ENCODE measurements at places on chromosomes 1 and 21.

- DNase-seq = no peak
These were observed 492.3 kb upstream of the PRMT6 start for GRCh38 chr1:106564192-106564591.

- DNase-seq = no peak
These were observed 3.2 kb downstream of the MTHFR start for GRCh38 chr1:11802616-11802972.

DNA sequence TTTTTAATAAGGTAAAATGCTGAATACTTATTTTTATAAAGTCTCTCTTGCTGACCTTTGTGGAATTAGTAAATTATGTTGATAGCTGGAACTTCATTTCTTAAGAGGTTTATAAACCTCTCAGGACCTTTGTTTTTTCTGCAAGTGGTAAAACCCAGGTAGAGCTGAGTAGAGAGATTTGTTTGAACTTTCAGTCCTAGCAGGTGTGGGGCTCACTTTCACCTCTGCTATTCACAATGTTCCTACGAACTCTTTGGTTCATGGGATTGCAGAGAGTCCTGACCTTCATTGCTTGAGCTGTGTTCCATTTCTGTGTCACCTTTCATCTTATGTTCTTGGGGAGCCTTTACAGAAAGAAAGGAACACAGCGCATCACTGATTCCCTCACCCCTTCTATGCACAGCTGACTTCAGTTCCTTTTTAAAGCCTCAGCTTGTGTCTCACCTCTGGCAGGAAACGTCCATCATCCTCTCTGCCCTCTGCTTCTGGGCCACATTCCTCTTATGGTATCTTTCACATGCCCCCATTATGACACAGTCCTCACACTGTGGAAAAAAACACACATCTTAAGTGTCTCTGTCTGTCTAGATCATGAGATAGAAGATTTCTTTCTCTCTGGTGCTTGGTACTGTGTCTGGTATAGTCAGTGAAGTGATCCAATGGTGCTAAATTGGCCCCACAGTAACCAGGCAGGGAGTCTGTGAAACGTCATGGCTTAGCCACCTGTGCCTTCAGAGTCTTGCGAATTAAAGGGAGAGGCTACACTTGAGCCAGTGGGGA is 262.5 kb upstream of the B3GALT2 start:
- DNase-seq = no peak

DNA sequence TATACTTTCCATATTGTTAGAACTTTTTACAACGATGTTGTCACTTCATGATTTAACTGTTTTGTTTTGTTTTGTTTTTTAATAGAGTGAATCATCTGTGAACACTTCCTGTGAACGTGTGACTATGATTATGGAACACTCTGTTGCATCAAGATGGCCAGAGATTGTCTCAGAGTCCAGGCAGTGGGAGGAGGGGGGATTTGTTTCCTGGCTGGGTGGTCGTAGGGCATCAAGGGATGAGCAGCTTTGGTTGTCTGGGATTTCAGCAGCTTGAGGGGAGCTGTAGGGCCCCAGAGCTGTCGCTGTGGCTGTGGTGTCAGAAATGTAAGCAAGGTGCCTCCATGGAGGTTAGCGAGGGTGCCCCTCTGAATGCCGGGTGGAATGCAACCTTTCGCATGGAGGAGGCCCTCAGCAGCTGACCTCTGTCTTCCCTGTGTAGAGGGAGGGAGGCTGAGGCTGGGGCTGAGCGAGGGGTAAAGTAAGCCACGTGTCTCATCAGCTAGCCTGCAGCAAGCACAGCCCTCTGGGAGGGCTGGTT is 21.4 kb downstream of the NEK2 start:
- DNase-seq = no peak

GRCh38 chr1:185960422-185961321 is 226.5 kb downstream of the HMCN1 start:
- DNase-seq = no peak

DNA sequence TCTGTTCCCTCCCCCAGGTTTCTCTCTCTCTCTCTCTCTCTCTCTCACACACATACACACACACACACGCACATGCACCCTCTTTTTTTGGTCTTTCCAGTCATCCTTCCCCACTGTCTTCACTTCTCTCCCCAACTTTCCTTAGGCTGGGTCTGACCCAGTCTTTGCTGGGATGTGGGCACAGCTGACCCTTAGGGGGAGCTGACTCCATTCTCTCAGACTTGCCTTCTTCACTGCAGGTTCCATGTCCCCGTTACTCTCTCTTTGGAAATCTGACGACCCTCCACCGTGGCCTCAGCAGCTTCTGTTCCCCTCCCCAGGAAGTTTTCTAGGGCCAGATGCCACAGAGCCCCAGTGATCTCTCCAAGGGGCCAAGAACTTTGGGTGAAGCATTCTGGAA is 2.1 kb downstream of the DISP3 start:
- no peak for DNase-seq

- peak; percentile 71 for DNase-seq
These were observed 703 bp downstream of the PUM1 start for GRCh38 chr1:31064718-31065309.

GRCh38 chr21:44756423-44757185 is 45.0 kb downstream of the UBE2G2 start:
- DNase-seq = no peak

DNA sequence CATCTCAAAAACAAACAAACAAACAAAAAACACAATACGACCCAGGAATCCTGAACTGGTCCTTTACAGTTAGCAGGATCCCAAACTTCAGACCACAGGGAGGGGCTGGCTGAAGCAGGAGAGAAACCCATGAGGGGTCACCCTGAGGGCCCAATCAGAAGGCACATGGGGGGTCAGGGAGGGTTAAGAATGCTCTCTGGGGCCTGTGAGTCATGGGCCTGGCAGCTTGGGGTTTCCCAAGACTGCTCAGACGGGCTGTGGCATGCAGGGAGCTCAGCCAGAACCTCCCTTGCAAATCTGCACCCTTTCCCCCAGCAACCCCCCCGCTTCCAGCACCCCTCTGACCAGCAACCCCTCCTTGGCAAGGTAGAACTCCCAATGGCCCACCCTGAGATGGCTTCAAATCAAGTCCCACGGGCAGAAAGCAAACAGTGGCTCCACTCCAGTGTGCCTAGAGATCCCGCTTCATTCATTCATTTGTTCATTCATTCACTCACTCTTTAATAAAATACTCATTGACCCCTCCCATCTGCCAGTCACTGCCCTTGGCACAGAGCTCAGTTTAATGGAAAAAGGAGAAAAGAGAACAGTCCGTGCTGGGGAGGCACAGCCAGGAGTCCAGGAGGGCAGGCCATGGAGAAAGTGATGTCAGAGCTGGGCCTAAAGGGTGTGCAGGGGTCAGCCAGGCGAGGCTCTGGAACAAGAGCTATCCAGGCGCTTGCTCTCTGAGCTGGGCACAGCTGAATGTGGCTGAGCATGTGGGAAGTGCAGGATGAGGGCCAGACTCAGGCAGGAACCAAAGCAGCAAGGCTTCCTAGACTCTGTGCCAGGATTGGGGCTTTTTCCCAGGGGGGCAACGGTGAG is 8.2 kb downstream of the UQCRHL start:
- DNase-seq = no peak

GRCh38 chr1:96931136-96931535 is 209.6 kb downstream of the PTBP2 start:
- no peak for DNase-seq

DNA sequence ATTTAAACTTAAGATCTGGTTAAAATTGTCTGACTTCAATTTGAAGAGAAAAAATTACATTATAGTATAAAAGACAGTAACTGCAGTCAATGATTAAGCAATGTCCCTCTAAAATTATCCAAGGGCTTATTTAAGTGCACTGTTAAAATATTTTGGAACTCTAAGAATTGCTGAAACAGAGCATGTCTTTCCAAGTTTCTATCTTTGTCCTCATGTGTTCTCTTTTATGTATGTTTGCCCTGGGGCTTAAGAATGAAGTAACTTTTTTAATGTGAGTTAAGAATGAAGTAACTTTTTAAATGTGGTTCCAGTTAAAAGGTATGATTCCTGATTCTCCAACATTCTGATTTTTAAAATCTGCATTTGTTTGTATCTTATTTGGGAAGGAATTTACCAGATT is 69.0 kb upstream of the MARK1 start:
- no peak for DNase-seq

GRCh38 chr1:33433509-33434362 is 2.8 kb upstream of the PHC2 start:
- peak; percentile 63 for DNase-seq

DNA sequence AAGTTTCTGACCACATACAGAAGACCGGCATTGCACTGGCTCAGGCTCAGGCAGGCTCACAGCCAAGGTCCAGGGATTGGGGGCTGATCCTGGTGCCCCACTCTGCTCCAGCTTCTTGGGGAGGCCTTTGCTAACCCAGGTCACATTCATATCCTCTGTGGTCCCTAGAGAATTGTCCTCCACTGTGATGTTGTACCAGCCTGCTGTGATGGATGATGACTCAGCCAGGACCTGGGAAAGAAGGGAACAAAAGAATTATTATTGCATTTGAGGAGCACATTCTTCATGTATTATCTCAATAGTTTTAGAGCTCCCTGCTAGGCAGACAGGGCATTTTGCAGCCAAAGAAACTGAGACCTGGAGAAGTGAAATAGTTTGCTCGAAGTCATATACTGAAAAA is 114.3 kb upstream of the ETV3 start:
- no peak for DNase-seq

DNA sequence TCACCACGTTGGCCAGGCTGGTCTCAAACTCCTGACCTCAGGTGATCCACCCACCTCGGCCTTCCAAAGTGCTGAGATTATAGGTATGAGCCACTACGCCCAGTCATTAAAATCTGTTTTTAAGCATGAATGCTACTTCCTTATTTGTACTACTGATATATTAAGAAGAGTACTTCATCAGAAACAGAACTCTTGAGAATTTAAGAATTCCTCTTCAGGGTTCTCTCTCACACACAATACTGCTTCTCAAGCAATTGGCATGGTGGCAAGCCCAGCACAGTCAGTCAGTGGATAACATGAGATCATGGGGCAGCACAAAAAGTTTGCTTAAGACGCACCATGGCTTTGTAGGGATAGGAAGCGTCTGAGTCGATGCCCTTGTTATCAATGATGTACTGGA is 14.1 kb downstream of the CTSS start:
- no peak for DNase-seq

DNA sequence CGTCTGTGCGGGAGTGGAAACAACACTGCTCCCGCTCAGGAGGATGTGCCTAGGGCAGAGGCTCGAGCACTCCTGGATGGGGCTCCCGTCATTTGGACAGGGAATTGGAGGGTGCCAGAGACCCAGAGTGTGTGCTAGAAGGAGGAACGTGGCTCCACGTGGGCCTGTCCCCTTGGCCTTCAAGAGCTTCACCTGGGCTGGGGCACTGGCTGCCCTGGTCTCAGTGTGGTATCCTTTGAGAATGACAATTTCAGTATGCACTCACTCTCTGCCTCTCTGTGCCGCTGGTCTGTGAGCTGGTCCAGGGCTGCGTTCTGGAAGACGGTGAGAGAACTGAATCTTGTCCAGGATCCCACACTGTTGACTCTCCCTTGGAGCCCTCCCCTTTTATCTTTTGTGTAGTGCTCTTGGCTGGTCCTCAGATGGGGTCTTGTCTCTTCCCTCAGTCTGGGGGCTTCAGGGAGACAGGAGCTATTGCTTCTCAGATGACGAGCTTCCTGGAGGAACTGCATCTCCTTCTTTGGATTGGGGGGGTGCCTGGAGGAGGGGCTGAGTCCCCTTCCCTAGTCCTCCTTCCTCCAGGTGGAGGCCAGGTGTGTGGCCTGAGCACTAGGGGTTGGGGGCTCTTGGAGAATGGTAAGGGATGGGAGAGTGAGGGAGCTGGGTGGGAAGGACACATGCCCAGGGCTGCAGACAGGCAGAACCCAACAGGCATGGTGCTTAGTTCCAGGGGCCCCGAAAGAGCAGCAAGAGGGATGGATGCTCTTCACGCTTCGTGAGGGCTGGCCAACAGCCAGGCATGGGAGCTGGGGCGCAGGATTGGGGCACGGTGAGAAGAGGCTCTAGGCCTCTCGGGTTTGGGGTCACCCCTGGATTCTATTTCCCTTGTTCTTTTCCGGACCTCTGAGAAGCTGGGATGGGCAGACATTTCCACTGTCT is 14.8 kb upstream of the ETV3L start:
- DNase-seq = no peak

- DNase-seq = no peak
These were observed 1233.3 kb upstream of the B3GALT2 start for GRCh38 chr1:194419721-194420120.

GRCh38 chr1:62841587-62842169 is 57.7 kb downstream of the ATG4C start:
- peak; percentile 93 for DNase-seq

GRCh38 chr1:43563876-43564539 is 33.3 kb downstream of the PTPRF start:
- DNase-seq = no peak

DNA sequence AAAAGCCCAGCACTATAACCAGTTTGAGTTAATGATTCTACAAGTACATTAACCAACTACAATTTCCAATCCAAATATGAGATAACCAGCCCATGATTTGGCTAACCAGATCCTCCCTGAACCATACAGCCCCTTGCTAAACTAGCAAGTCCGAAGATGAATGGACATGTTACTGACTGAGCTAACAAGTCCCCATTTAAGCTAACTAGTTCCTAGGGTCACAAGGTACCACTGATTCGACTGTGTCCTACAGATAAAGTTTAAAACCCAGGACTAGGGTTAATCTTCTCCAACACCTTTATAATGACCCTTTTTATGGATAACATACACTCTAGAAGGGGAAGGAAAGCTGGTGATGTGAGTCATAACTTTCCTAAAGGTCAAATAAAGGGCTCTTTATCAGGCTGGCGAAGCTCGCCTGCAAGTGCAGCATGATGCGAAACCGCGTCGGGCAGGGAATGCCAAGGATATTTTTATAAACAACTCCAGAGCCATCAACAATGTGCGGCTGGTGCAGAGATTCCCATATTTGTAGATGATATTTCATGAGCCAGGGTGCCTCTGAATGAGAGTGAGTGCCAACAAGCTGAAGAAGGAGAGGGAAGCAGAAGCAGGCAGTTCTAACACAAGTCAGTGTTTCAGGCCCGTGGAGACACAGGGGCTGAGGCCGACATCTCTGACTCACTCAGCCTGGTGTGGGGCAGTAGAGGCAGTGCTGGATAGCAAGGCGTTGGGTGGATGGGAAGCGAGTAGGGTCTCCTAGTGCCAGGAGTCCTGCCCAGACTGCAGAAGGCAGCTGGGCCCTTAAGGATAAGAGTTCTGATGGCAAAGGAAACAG is 75.6 kb upstream of the ROR1 start:
- DNase-seq = peak; percentile 56

- DNase-seq = no peak
These were observed 35.9 kb upstream of the ZRANB2 start for GRCh38 chr1:71116729-71117128.

- DNase-seq = no peak
These were observed 659.2 kb upstream of the PLXNA2 start for GRCh38 chr1:208903251-208903905.

DNA sequence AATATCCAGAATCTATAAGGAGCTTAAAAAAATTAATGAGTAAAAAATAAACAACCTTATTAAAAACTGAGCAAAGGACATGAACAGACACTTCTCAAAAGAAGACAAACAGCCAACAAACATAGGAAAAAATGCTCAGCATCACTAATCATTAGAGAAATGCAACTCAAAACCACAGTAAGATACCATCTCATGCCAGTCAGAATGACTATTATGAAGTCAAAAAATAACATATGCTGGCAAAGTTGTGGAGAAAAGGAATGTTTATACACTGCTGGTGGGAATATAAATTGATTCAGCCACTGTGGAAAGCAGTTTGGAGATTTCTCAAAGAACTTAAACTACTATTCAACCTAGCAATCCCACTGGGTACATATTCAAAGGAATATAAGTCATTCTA is 25.3 kb downstream of the PIGK start:
- DNase-seq = no peak
